NT2/D1 (cell line): ENCODE measurements at places on chromosomes 1 and 21.

- no peak for DNase-seq
Measured at GRCh38 chr1:115426231-115426771, 88.3 kb upstream of the NGF start.

DNA sequence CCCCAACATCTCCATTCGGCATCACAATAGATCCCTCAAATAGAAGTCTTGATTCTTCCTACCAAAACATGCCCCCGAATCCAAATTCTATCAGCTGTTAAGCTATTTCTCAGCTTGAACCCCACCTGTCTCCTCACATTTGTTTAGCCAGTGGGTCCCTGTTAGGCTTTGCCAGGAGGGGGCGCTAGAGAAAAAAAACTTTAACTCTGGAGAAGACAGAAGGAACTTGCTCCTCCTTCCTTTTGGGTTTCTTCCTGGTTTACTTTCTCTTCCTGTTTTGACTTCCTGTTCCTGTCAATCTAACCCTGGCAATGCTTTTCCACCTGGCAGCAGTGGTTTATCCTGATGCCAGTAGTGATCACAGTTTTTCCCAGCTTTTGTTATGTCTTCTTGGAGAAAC, 95.6 kb upstream of the KCNK1 start:
- DNase-seq: peak; percentile 52

GRCh38 chr1:45530632-45531135, 9.0 kb upstream of the PRDX1 start:
- DNase-seq: no peak

DNA sequence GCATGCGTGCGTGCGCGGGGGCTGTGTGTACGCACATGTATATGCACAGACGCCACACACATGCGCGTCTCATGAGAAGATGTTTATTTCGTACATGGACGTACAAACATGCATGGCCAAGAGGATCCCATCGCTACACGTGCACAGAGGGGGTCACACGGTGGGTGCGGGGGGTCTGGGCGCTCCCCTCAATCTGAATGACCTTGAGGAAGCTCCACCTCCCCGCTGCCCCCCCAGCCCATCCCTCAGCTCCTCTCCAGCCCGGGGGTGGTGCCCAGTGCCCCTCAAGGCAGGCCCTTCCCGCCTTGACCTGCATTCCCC, 1.5 kb downstream of the TMEM240 start:
- no peak for DNase-seq

DNA sequence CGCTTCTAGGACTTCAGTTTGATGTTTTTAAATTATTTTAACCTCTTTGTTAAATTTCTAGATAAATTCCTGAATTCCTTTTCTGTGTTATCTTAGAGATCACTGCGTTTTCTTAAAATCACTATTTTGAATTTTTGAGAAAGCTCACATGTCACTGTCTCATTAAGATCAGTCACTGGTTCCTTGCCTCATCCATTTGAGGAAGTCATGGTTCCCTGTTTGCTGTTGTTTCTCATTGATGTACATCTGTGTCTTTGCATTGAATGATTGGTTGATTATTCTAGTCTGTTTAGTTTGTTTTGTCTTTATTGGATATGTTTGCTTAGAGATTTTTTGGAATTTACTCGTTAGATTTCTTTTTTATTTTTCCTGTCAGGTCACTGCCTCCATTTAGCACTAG, 50.1 kb downstream of the CRP start:
- no peak for DNase-seq

DNA sequence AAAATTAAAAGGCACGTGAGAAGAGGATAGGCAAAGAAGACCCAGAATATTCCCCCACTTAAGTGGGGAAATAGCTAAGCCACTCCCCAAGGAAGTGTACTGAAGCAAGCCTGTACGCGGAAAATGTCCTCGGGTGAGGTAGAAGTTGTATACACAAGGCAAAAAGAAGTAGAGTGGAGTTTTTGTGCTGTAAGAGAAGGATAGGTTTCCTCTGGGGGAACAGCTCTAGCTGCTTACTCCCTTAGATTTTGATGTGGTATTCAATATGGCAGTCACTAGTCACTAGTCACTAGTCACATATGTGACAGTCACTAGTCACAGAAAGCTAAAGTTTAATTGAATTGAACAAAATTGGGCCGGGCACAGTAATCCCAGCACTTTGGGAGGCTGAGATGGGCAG, 7.6 kb downstream of the TXNIP start:
- DNase-seq: no peak

DNA sequence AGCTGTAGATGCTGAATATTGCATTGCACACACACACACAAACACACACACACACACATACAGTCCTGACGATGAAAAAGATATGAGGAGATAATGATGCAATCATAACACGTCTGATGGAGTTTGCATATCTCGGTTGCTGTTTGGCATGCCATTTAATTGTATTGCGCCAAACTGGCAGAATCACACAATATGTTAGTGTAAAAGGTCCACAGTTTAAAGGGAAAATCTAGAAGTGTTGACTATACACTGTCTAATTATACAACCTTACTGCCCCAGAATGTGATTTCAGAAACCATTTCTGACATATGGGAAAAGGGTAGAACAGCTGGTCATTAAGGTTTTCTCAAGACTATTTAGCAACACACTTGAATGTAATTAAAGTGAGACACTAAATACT, 123.7 kb upstream of the PROX1 start:
- no peak for DNase-seq

DNA sequence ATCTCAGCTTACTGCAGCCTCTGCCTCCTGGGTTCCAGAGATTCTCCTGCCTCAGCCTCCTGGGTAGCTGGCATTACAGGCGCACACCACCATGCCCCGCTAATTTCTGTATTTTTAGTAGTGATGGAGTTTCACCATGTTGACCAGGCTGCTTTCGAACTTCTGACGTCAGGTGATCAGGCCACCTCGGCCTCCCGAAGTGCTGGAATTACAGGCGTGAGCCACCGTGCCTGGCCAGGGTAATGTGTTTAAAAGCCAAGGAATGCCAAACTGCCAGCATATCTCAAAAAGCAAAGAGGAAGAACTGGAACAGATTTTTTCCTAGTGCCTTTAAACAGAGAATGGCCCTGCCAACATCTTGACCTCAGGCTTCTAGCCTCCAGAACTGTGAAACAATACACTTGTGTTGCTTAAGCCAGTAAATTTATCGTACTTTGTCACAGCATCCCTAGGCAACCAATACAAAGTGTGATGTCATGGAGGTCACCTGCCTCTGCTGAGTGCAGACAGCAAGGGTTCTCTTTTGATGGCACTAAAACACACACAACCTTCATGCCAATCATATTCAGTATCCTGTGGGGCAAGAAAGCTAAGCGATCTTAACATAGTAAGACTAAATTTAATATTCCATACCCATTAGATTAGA, 858.3 kb upstream of the TMPRSS15 start:
- DNase-seq: no peak

DNA sequence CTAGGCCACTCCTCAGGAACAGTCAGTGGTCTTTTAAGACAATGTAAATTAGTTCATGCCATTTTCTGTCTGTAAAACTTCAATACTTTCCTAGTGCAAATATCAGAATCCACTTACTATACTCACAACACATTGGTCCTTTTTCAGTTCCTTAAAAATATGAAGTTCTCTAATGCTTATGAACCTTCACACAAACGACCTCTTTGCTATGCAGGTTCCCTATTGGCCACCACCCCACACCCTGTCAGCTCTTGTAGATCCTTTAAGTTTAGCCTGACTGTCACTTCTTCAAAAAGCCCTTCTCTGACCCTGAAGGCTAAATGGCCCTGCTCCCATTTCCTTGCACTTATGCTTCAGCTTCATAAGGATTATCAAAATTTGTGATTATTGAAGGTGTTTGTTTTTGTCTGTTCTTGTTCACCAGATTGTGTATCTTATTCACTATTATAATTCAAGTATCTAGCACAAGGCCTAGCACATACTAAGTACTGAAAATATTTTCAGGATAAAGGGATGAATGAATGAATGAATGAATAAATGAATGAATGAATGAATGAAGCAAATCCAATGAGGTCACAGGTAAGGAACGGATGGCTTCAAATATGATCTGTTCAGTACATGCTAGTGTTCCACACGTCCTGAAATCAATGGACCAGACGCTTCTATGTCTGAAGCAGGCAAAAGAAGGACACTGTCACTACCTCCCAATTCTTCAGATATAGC, 373.9 kb downstream of the VAV3 start:
- DNase-seq: no peak

GRCh38 chr1:180836449-180836848, 76.2 kb upstream of the KIAA1614 start:
- no peak for DNase-seq

GRCh38 chr1:24850328-24850920, 79.7 kb downstream of the RUNX3 start:
- no peak for DNase-seq

DNA sequence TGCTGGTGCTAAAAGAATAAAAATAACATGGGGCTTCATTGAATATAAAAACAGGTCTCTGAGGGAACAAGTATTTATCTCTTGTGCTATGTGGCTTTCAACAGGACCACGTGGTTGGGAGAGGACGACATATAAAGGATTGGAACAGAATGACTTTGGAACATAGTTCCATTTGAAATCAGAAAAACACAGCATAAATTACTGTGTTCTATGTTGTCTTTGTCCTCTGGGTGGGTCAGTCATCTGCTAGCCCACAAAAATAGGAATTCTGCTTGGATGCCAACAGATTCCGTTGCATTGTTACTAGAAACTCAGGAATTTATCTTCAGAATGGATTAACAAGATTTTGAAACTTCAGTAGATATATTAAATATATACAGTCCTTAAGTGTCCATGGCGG, 5.9 kb downstream of the CEP85 start:
- DNase-seq: no peak

GRCh38 chr1:193538680-193539079, 352.3 kb upstream of the B3GALT2 start:
- DNase-seq: no peak
